IMR-90 (cell line): ENCODE measurements at places on chromosomes 11 and 22. TPM values are rescaled to one million over a fixed set of nuclear protein-coding genes. Genes with fewer than 3 reads are reported as not detected.

- no peak for DNase-seq
Measured at GRCh38 chr22:20130319-20130718, 1.3 kb upstream of the ZDHHC8 start.

- peak; percentile 18 for DNase-seq
Measured at GRCh38 chr11:43853781-43854180, 26.9 kb upstream of the ALKBH3 start.

GRCh38 chr11:19980957-19981669 is 179.2 kb downstream of the DBX1 start:
- peak; percentile 74 for DNase-seq

- DNase-seq, result peak; percentile 96
Measured at GRCh38 chr11:116853461-116854073, 16.1 kb upstream of the APOA1 start.

DNA sequence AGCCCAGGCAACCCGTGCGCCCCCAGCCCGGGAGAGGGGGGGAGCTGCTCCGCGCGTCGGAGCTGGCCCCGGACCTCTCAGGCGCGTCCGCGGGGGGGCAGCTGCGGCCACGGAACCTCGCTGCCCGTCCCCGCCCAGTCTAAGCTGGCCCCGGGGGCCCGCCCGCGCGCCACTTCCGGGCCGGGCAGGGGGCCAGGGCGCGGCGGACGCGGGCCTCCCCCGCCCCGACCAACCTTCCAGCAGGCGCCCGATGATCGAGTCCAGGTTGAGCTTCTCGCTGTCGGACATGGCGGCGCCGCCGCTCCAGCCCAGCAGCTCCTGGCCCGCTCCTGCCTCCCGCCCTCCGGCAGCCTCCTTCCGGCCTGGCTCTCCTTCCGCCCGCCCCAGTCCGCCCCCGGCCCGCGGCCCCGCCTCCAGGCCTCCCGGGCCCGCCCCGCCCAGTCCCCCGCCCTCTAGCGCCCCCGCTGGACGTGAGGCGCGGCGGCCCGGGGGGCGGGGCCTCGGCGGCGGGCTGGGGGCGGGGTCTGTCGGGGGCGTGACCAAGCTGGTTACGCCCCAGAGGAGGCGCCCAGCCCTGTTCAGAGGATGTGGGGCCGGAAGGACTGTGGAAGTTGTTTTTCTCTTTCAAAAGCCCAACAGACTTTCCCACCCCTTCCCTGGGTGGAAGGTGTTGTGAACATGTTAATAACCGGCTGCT is at the start of gene PPP1CA:
Gene PPP1CA, minus strand, starts transcription at position 364 of the 697 bp plus-strand sequence. Its CDS starts 76 bp downstream, at position 288.
- DNase-seq, result peak; percentile 79

GRCh38 chr11:119093942-119094815 is 7.5 kb downstream of the DPAGT1 start:
- DNase-seq, result peak; percentile 38

GRCh38 chr11:47768101-47768612 is 1.0 kb upstream of the FNBP4 start:
- DNase-seq, result peak; percentile 61

DNA sequence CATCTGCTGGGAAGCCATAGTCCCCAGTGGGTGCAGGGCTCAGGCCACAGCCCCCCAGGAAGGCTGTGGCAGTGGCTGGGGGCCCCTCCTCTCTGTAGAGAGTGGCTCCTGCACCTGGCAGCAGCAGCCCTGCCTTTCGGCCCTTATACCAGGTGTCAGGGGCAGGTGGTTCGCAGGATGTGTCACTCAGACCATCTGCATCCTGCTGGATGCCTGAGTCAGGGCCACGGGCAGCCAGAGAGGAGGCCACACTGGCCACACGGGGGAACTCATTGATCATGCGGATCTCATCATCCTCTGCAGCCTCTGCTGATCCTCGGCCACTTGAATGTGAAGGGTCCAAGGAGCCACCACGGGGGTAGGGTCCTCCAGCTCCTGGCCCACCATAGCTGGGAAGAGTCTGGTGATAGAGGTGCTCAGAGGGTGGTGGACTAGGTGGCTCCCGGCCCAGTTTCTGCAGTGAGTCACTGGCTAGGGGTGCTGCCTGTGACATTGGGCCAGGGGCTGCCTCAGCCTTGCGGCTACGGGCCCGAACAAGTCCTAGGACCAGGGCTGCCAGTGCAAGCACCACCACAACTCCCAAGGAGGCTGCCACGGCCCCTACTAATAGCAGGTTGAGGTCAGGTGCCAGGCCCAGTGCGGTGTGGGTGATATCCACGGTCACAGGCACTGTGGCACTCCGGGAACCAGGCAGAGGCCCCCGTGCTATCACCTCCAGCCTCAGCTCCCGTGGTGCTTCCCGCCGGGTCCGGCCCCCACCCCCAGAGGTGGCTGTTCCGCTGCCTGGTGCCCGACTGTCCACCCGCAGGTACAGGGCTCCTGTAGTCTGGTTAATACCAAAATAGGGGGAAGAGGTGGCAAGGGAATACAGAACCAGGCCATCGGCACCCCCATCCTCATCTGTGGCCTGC is 3.3 kb upstream of the TPP1 start:
- DNase-seq, result no peak

DNA sequence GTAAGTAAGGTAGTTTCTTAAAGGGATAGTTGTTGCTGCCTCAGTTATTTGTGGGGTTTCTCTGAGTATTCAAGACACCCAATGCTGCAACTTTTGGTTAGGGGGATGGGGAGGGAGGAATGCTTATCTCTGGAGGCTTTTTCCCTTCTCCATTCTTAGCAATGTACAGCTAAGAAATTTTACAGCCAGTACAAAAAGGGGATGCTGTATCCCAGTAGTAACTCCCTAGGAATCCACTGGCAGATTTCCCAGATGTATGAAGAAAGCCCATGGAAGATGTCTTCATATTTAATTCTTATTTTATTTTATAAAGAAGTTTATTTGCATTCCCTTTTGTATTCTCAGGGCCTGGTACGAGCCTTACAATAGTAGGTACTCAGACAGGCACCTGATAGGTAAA is 154.8 kb downstream of the ENTHD1 start:
- DNase-seq, result peak; percentile 85

- no peak for DNase-seq
Measured at GRCh38 chr11:27100534-27100933, 59.9 kb downstream of the BBOX1 start.

GRCh38 chr11:2526808-2527381 is 82.1 kb downstream of the KCNQ1 start:
- no peak for DNase-seq

- peak; percentile 40 for DNase-seq
Measured at GRCh38 chr11:73404048-73404447, 27.8 kb downstream of the RELT start.

DNA sequence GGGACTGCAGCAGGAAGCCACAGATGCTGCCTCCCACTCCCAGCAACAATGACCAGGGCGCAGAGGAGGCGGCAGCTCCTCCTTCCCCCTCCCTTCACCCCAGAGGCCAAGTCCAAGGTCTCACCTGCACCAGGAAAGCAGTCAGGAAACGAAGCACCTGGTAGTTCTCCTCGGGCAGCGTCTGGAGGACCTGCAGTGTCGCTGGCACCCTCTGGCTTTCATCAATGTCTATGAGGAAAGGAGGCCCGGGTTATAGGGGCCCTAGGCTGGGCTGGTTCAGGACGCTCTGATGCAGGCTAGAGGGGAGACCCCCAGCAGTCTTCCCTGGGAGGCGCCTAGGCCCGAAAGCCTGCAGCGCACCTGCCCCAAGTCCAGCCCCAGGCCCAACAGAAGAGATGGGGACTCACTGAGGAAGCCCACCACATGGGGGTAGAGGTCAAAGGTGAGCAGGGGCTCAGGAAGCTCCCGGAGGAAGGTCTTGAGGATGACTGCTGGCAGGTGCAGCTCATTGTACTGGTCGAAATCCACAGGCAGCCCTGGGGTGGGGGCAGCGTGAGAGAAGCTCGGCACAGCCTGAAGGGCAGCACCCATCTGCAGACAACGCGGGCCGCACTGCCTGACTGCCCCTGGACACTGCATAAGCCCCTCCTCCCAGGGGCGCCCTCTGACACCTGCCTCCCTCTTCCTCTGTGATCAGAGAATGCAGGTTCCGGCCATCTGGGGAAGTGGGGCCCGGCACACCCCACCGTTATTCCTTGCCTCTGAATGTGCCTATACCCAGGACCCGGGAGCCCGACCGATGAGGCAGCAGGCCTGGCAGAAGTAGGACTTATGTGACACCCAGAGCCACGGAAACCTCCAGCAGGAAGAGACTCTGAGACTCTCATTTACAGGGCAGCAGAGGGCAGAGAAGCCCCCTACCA is 20.9 kb downstream of the ARHGAP1 start:
- no peak for DNase-seq

- peak; percentile 94 for DNase-seq
Measured at GRCh38 chr11:94132152-94132558, 3.5 kb downstream of the PANX1 start.

DNA sequence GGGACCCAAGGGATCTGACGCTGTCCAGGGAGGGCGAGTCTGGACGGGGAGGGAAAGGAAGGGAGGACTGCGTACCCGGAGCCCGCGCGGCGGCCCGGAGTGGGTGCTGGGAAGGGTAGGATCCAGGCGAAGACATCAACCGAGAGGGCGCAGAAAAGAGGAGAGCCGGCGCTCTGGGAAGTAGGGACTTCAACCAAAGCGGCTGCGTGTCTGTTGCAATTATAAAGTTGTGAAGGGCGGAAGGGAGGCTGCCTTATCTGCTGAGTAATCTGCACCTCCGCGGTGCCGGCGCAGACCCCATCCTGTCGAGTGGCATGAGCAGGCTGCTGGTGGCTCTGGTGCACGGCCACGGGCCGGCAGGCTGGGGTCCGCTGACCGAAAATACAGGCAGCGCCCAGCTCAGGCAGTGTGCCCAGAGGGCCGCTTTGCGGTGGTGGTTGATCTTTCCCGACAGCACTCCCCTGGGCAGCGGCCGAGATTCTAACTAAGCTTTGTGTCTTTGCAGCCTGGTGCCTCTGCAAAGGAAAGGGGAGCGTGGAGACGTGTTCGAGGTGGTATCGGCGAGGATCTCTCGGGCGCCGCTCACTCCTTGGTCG is 978 bp downstream of the C11orf87 start:
- DNase-seq, result no peak

- no peak for DNase-seq
Measured at GRCh38 chr11:113103932-113104690, 142.9 kb downstream of the NCAM1 start.

DNA sequence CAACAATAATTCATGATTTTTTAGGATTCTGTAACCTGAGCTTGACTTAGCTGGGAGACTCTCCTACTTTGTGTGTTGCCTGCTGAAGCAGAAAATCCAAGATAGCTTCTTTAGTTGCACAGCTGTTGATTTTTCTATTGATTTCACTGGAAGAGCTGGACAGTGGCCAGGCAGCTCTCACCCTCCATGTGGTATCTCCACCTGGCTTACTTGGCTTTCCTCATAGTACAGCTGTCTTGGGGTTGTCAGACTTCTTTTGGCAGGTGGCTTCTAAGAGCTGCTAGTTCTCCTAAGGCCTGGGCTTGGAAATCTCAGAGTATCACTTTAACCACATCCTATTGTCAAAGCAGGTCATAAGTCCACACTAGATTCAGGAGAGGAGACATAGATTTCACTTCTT is 130.8 kb upstream of the SPON1 start:
- DNase-seq, result no peak

- DNase-seq, result peak; percentile 68
Measured at GRCh38 chr11:10310301-10310841, 5.5 kb downstream of the ADM start.

GRCh38 chr11:94806419-94806818 is 38.3 kb downstream of the AMOTL1 start:
- DNase-seq, result no peak

- DNase-seq, result no peak
Measured at GRCh38 chr11:118913411-118914125, 12.2 kb downstream of the BCL9L start.

MN1 gene
- total RNA-seq, result 0.28 and 0.36 TPM in 2 replicates

LSP1 gene
- total RNA-seq, result not detected in 2 replicates

CDC42BPG gene
- under 0.01 TPM in 2 replicates for total RNA-seq

MS4A3 gene
- total RNA-seq, result not detected in 2 replicates
